ENCODE measurements at places on chromosomes 6 and 20. TPM values are rescaled to one million over a fixed set of nuclear protein-coding genes. Genes with fewer than 3 reads are reported as not detected.

DNA sequence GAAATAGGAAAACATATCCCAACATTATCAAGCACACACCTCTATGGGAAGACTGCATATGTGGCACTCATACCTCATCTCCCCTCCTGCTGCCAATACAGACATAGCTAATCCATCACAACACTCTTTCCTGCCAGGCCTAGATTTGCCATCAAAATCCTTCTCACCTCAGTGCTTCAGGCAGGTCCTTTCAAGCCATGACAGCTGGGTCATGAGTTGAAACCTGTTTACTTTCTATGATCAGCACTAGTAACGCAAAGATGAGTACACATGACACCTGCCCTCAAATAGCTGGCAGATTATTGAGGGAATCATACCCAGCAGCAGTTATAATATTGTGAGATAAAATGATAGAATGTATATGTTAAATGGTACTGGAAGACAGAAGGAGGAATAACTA lies 183.1 kb downstream of the AIG1 start:
- DNase-seq: no peak

DNA sequence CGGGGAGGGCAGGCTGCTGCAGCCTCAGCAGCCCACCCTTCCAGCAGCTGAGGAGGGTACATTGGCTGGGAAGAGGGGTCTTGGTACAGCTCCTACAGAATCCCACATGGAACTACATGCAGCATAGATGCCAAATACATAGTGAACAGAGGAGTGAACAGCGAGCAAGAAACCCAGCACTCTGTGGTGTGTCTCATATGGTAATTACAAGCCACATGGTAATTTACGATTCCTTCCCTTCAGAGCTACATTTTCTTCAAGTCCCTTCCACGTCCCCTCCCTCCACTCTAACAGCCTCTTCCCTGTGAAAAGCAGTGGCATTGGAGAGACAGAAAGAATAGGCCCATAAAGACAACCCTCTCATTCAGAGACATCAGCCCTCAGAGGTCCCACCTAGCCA lies 167.7 kb downstream of the SYNDIG1 start:
- no peak for DNase-seq

DNA sequence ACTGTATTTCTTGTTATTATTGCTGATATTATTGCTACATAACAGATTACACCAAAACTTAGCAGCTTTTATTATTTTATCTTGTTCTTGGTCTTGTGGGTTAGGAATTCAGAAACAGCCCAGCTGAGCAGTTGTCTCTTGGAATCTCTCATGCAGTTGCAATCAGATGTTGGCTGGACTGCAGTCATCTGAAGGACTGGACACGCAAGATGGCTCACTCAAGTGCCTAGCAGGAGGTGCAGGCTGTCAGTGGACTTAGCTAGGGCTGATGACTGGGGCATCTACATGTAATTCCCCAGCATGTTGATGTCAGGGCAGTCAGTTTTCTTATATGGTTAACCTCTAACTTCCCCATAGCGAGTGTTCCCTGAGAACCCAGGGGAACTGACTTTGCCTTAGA lies 128.6 kb upstream of the PLCB4 start:
- DNase-seq: no peak

ULBP2 gene
- polyA plus RNA-seq: 1.1 TPM

GRCh38 chr6:169825558-169826225 lies 74.3 kb downstream of the ERMARD start:
- no peak for DNase-seq

DNA sequence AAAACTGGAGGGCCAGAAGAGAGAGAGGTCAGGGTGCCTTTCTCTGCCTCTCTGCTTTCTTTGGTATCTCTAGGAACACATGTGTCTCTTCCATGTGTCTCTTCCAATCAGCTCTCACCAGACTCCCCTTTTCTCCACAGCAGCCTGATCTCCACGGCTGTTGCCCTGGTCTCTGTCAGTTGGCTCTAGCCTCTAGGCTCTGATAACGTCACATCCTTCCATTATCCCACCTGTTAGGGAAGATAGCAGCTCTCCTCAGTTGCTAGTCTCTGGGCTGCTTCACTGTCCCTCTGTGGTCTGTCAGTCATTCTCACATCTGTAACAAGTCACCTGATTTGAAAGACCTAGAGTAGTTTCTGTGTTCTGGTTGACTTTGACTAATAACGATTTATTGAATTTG lies 80.2 kb downstream of the PLCB4 start:
- no peak for DNase-seq

- DNase-seq: no peak
Measured at GRCh38 chr6:103011605-103012004, 1618.1 kb downstream of the GRIK2 start.

DNA sequence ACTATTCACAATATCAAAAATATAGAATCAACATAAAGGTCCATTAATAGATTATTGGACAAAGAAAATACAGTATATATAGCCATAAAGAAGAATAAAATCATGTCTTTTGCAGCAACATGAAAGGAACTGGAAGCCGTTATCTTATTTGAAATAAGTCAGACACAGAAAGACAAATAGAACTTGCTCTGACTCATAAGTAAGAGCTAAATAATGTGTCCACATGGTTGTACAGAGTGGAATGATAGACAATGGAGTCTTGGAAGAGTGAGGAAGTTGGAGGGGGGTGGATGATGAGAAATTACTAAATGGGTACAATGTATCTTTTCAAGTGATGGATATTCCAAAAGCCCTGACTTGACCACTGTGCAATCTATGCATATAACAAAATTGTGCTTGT lies 613.5 kb downstream of the PHF3 start:
- DNase-seq: no peak
